ENCODE measurements at places on chromosomes 3 and 15.

DNA sequence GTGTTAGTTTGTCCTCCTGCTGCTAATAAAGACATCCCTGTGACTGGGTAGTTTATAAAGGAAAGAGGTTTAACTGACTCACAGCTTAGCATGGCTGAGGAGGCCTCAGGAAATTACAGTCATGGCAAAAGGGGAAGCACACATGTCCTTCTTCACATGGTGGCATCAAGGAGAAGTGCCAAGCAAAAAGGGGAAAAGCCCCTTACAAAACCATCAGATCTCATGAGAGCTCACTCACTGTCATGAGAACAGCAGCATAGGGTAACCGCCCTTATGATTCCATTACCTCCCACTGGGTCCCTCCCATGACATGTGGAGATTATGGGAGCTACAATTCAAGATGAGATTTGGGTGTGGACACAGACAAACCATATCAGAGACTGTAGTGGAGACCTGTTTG lies 27.0 kb downstream of the TM2D3 start:
- DNase-seq, result no peak

- DNase-seq, result no peak
Observed at GRCh38 chr3:101966226-101966625, 116.9 kb downstream of the NFKBIZ start.

DNA sequence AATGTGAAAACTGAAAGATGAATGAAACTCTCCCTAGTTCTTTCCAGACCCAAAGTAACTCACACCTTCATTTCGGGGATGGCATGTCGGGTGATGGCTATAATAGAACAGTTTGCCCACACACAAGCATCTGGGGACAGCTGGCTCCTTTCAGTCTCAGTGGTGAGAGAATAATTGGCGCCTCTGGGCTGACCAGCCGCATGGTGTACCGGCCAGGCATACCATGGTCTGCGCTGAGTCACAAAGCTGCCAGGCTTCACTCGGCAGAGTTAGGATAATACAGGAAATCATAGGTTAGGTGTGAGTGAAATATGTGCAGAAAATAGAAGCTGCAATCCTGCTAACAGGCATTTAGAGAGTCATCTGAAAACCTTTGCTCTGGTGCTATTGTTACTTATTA lies 80.4 kb upstream of the IGF1R start:
- DNase-seq, result no peak

DNA sequence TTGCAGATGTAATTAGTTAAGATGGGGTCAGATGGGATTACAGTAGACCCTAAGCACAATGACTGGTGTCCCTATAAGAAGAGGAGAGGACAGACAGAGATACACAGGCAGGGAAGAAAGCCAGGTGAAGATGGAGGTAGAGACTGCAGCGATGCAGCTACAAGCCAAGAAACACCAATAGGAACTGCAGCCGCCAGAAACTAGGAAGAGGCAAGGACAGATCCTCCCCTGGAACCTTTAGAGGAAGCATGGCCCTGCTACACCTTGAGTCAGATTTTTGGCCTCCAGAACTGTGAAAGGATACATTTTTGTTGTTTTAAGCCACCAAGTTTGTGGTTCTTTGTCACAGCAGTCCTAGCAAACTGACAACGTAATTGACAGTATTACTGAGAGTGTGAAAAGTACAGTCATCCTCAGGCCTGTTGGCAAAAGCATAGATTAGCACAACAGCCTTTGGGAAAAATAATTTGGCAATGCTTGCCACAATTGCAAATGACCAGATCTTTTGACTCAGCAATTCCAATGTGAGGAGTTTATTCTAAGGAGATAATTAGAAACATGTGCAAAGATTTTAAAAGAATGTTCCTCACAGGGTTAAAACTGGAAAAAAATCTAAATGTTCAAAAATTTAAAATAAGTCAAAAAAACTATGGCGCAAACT lies 82.6 kb upstream of the TJP1 start:
- no peak for DNase-seq

All from stimulated activated CD8-positive, alpha-beta memory T cell treated with anti-CD3 and anti-CD28 coated beads, Interleukin-4, amount 100 ng/mL, for 1 hour (primary cell).